ENCODE measurements at places on chromosomes 3 and 15. TPM values are rescaled to one million over a fixed set of nuclear protein-coding genes. Genes with fewer than 3 reads are reported as not detected.
A peak's percentile ranks its signal among the peaks of the same experiment; 100 is the strongest.

DNA sequence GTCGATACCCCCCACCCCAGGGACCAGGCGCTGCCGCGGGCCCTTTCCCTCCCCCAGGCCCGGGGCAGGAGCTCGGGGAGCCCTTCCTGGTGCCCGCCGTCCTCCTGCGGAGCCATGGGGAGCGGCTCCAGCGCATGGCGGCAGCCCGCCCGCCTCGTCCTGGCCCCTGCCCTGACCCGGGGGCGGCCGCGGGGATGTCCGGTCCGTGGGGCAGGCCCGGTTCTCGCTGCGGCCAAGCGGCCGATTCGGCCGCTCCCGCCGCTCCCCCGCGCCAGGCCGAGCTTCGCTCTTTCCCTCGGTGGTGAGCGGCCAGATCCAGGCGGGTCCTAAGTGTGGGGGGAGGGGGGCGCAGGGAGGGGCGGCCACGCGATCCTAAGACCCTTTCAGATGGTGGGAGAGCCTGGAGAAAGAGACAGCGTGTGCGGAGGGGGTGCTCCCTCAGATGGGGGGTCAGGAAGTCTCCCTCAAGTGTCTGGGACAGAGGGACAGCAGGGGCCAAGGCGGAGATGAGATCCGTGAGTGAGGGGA is 1.3 kb downstream of the NEIL1 start:
- no peaks in the 10 kb centered on the region for H3K27me3 ChIP-seq
- H3K4me1 ChIP-seq: peaks cover 6% of the 10 kb centered on the region
- DNase-seq: no peak
- H3K4me3 ChIP-seq: peak overlapping the region; percentile 87
- no peaks in the 10 kb centered on the region for H3K36me3 ChIP-seq

DNA sequence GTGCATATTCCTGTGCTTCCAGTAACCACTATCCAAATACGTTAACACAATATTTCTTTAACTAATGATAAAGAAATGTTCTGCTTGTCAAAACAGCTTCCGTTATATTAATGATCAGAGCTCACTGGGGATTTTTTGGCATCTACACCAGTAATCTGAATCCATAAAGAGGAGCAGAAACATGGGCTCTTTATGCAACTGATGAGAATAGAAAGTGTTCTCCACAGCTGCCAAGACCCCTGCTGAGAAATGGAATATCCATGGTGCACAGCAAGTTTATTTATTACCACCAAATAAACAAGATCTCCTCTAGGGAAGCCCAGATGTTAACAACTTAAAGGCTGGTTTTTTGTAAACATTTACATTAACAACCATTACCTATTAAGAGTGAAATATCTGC is 54.5 kb downstream of the ALDH1A2 start:
- no peaks in the 10 kb centered on the region for H3K36me3 ChIP-seq
- H3K27ac ChIP-seq: no peak overlapping the region
- no peak overlapping the region for H3K4me3 ChIP-seq
- no peak for DNase-seq

The HGD gene
- 0.59 TPM for total RNA-seq

The SI gene
- not detected for total RNA-seq

GRCh38 chr3:72953325-72953956 is 43.2 kb upstream of the PPP4R2 start:
- H3K27ac ChIP-seq: no peak overlapping the region
- no peaks in the 10 kb centered on the region for H3K36me3 ChIP-seq
- H3K4me3 ChIP-seq: no peak overlapping the region
- H3K4me1 ChIP-seq: peaks cover 31% of the 10 kb centered on the region
- DNase-seq: no peak
- H3K27me3 ChIP-seq: no peaks in the 10 kb centered on the region

- H3K27me3 ChIP-seq: peaks cover 9% of the 10 kb centered on the region
- H3K4me1 ChIP-seq: peaks cover 2% of the 10 kb centered on the region
- no peaks in the 10 kb centered on the region for H3K36me3 ChIP-seq
- DNase-seq: no peak
Observed at GRCh38 chr3:133996996-133997395, 32.7 kb downstream of the SLCO2A1 start.

The NEK4 gene
- total RNA-seq: 36.2 TPM

The GOLGA8R gene
- total RNA-seq: 0.57 TPM

- H3K27me3 ChIP-seq: no peaks in the 10 kb centered on the region
- no peaks in the 10 kb centered on the region for H3K36me3 ChIP-seq
- no peaks in the 10 kb centered on the region for H3K4me1 ChIP-seq
- H3K4me3 ChIP-seq: no peak overlapping the region
- no peak overlapping the region for H3K27ac ChIP-seq
- DNase-seq: no peak
Observed at GRCh38 chr3:175404027-175404426, 544.9 kb downstream of the NAALADL2 start.

The SLC22A13 gene
- 0.47 TPM for total RNA-seq

The LCTL gene
- not detected for total RNA-seq

GRCh38 chr15:82871832-82872484 is 62.5 kb downstream of the WHAMM start:
- peaks cover 11% of the 10 kb centered on the region for H3K4me1 ChIP-seq
- H3K36me3 ChIP-seq: no peaks in the 10 kb centered on the region
- no peaks in the 10 kb centered on the region for H3K27me3 ChIP-seq
- DNase-seq: no peak
- H3K27ac ChIP-seq: no peak overlapping the region

DNA sequence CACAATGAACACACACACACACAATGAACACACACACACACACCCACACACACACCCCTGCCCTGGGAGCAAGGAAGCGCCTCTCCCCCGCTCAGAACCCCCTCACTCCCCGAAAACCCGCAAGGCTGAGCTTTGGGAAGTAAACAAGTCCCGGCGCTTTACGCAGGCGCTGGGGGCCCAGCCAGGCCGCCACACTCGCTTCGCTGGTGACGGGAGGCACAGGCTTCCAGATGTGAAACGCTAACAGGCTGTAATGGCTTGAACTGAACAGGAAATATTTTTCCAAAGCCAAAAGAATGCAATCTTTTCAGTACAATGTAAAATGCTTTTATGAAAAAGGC is 122.7 kb upstream of the IGF1R start:
- no peaks in the 10 kb centered on the region for H3K36me3 ChIP-seq
- peaks cover 21% of the 10 kb centered on the region for H3K27me3 ChIP-seq
- H3K27ac ChIP-seq: no peak overlapping the region
- DNase-seq: no peak

DNA sequence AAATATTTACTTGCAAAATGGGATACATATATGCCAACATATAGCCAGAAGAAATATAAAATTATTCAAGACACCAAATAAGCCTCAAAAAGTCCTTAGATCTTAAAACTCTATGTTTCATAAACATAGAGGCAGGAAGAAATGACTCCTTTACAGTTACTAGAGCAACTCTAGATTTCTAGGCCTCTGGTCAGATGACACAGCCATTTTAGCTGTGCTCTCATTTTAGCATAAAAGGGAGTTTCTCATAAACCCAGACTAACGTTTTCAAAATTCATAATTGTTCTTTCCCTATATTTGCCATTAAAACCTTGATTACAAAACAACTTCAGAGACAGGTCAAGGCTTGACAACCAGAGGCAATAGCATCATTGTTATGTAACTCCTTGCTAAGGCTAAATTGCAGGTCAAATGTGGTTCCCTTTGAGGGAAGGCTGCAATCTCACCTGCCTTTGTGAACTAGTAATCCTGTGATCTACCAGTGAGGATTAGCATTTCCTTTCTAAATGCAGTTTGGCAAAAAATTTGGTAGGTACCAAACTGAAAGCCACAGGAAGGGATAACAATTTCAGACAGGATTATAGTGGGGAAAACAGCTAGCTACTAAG is 8.2 kb downstream of the THOC7 start:
- no peak overlapping the region for H3K27ac ChIP-seq
- H3K27me3 ChIP-seq: no peaks in the 10 kb centered on the region
- no peak for DNase-seq
- no peaks in the 10 kb centered on the region for H3K36me3 ChIP-seq
- H3K4me1 ChIP-seq: peaks cover 6% of the 10 kb centered on the region

DNA sequence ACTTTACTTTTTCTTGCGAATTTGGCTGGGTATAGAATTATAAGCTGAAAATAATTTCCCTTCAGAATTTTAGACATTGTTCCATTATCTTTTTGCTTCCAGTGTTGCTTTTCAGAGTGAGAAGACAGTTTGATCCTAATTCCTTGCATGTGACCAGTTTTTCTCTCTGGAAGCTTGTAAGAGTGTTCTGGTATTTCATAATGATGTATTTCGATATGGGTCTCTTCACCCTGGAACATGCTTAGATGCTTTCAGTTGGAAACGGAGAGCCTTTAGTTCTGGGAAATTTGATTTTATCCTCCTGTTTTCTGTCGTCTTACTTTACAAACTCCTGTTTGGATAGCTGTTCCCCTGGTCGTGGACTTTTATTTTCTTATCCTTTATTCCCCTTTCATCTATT is 13.9 kb downstream of the ALPK3 start:
- H3K4me1 ChIP-seq: peaks cover 16% of the 10 kb centered on the region
- DNase-seq: no peak
- H3K36me3 ChIP-seq: no peaks in the 10 kb centered on the region
- no peaks in the 10 kb centered on the region for H3K27me3 ChIP-seq
- H3K27ac ChIP-seq: no peak overlapping the region

The CCDC174 gene
- total RNA-seq: 15.6 TPM

The ITGB5 gene
- total RNA-seq: 77.8 TPM

The RSL24D1 gene
- 149 TPM for total RNA-seq

The TMEM212 gene
- not detected for total RNA-seq

GRCh38 chr3:73623346-73623745 is 1.4 kb downstream of the PDZRN3 start:
- no peaks in the 10 kb centered on the region for H3K27me3 ChIP-seq
- DNase-seq: no peak
- H3K36me3 ChIP-seq: no peaks in the 10 kb centered on the region

- no peaks in the 10 kb centered on the region for H3K36me3 ChIP-seq
- peaks cover 15% of the 10 kb centered on the region for H3K4me1 ChIP-seq
- H3K4me3 ChIP-seq: no peak overlapping the region
- H3K27me3 ChIP-seq: no peaks in the 10 kb centered on the region
- no peak for DNase-seq
Observed at GRCh38 chr3:27507515-27508266, 23.5 kb upstream of the SLC4A7 start.

DNA sequence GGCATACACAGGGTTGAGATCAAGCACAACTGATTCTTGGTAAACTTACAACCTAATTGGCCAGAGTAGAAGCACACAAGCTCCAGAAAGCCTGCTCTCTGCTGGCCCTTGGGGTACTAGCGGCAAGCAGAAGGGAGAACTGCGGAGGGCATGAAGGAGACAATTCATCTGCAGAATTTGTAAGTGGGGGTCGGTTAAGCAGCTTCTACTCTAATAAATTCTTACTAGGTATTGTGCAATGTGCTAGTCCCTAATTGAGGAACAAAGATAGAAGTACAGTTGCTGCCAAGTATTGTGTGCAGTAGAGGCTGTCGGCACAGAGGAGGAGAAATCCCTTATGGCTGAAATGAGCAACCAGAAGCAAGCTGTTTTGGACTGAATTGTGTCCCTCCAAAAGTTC is 91.2 kb upstream of the VEPH1 start:
- H3K27me3 ChIP-seq: no peaks in the 10 kb centered on the region
- no peaks in the 10 kb centered on the region for H3K36me3 ChIP-seq
- H3K4me3 ChIP-seq: no peak overlapping the region
- no peaks in the 10 kb centered on the region for H3K4me1 ChIP-seq
- no peak overlapping the region for H3K27ac ChIP-seq
- no peak for DNase-seq

The PLA1A gene
- not detected for total RNA-seq

- no peaks in the 10 kb centered on the region for H3K36me3 ChIP-seq
- no peak for DNase-seq
- no peak overlapping the region for H3K27ac ChIP-seq
- H3K4me3 ChIP-seq: no peak overlapping the region
- H3K4me1 ChIP-seq: no peaks in the 10 kb centered on the region
Observed at GRCh38 chr3:30915782-30916181, 21.3 kb upstream of the GADL1 start.

GRCh38 chr3:32120471-32120870 is 14.1 kb downstream of the GPD1L start:
- no peak overlapping the region for H3K4me3 ChIP-seq
- H3K27me3 ChIP-seq: no peaks in the 10 kb centered on the region
- no peaks in the 10 kb centered on the region for H3K36me3 ChIP-seq
- no peaks in the 10 kb centered on the region for H3K4me1 ChIP-seq
- no peak for DNase-seq
- H3K27ac ChIP-seq: no peak overlapping the region

DNA sequence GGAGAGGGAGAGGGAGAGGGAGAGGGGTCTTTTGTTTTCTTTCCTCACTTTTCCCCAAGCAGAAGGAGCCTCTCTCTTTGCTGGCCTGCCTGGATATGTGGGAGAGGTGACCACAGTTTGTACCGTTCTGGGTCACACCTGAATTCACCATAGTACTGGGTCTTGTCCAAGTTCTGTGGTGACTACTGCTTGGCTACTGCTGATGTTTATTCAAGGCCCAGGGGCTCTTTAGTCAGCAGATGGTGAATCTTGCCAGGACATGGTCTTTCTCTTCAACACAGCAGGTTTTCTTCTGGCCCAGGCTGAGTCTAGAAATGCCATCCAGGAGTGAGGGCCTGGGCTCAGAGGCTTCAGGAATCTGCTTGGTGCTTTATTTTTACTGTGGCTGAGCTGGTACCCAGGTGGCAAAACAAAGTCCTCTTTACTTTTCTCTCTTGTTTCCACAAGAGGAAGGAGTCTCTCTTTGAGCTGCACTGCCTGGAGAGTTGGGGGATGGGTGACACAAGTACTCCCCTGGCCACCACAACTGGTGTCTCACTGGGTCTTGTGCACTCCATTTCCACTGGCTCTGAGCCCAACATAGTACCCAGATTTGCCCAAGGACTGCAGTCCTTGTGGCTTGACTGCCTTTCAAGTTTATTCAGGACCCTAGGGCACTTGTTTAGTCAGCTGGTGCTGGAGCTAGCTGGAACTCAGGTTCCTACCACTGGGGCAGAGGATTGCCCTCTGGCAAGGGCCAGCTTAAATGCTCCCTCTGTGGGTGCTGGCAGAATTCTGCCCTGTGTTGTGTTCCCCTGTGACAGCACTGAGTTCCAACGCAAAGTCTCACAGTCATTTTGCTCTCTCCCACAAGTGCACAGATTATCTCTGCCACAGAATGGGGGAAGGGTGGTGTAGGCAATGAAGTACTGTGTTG is 16.8 kb upstream of the CCNDBP1 start:
- H3K4me3 ChIP-seq: no peak overlapping the region
- H3K4me1 ChIP-seq: no peaks in the 10 kb centered on the region
- no peaks in the 10 kb centered on the region for H3K27me3 ChIP-seq
- no peaks in the 10 kb centered on the region for H3K36me3 ChIP-seq
- DNase-seq: no peak
- H3K27ac ChIP-seq: no peak overlapping the region

The LRIG1 gene
- total RNA-seq: 3.1 TPM

All from HCT116 (cell line).